ENCODE measurements at places on chromosomes 5 and 9. TPM values are rescaled to one million over a fixed set of nuclear protein-coding genes. Genes with fewer than 3 reads are reported as not detected.

GRCh38 chr9:37430841-37431597, 8.5 kb downstream of the GRHPR start:
- H3K36me3 ChIP-seq = peaks cover 52% of the 10 kb centered on the region
- peak; percentile 66 for DNase-seq

The CXCL14 gene
- 16.1 TPM for total RNA-seq

The ZNF483 gene
- 22.7 TPM for total RNA-seq

DNA sequence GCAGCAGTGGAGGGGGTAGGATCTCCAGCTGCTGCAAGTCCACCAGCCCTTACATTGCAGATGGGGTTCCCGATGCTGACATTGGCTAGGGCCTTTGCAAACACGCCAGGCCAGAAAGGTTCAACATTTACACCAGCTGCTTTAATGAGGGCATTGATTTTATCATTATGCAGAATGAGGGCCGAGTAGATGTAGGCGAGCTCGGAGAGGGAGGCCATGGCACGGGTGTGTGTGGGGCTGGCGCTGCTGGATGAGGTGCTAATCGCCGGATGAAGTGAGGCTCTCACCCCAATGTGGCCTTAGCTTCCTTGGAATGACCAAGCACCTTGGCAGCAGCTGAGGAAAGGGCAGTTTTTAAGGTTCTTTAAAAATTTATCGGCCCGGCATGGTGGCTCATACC, 27.4 kb downstream of the PHAX start:
- peaks cover 15% of the 10 kb centered on the region for H3K36me3 ChIP-seq
- H3K4me1 ChIP-seq = no peaks in the 10 kb centered on the region
- H3K27me3 ChIP-seq = no peaks in the 10 kb centered on the region
- H3K4me3 ChIP-seq = no peak overlapping the region
- no peak overlapping the region for H3K27ac ChIP-seq

The DOK3 gene
- total RNA-seq = 8.0 TPM

- H3K27me3 ChIP-seq = no peaks in the 10 kb centered on the region
- no peak for DNase-seq
- no peak overlapping the region for H3K27ac ChIP-seq
- H3K4me3 ChIP-seq = no peak overlapping the region
- no peaks in the 10 kb centered on the region for H3K4me1 ChIP-seq
- H3K36me3 ChIP-seq = no peaks in the 10 kb centered on the region
Observed at GRCh38 chr5:56023296-56023695, 28.5 kb upstream of the IL6ST start.

GRCh38 chr5:17379100-17379951, 118.7 kb upstream of the TAF11L2 start:
- H3K4me3 ChIP-seq = no peak overlapping the region
- no peaks in the 10 kb centered on the region for H3K36me3 ChIP-seq
- no peaks in the 10 kb centered on the region for H3K27me3 ChIP-seq

The PPP3R2 gene
- total RNA-seq = not detected

Measured in sigmoid colon (tissue), 7 donors.